ENCODE measurements at places on chromosomes 7 and 10.

DNA sequence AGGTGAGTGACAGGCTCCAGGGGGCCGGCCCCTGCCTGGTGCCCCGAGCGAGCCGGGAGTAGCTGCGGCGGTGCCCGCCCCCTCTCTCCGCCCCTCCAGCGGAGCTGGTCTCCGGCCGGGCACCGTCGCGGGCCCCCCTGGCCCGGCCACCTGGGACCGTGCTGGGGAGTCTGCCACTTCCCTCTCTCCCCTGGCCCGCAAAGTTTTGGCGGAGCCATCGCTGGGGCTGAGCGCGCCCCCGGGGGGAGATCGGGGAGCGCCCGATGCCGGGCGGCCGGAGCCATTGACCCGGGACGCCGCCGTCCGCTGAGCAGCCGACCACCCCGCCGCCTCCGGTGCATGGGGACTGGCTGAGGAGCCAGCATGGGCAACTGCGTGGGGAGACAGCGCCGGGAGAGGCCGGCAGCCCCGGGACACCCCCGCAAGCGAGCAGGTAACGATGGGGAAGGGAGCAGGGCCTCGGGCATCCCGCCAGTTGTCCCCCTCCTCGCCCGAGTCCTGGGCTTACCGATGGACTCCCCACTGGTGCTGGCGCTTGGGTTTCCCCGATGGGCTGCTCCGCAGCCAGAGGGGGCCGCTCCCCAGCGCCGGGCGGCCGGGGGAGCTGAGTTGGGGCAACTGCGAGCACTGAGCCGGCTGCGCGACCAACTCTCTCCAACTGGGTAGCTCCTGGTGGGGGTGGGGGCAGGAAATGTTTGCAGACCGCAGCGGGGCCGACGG, at the start of gene UBTD1:
Gene UBTD1 (plus strand): TSS at position 84 of the 720 bp plus-strand sequence. CDS start 280 bp downstream, at position 364.
- DNase-seq = peak; percentile 25

DNA sequence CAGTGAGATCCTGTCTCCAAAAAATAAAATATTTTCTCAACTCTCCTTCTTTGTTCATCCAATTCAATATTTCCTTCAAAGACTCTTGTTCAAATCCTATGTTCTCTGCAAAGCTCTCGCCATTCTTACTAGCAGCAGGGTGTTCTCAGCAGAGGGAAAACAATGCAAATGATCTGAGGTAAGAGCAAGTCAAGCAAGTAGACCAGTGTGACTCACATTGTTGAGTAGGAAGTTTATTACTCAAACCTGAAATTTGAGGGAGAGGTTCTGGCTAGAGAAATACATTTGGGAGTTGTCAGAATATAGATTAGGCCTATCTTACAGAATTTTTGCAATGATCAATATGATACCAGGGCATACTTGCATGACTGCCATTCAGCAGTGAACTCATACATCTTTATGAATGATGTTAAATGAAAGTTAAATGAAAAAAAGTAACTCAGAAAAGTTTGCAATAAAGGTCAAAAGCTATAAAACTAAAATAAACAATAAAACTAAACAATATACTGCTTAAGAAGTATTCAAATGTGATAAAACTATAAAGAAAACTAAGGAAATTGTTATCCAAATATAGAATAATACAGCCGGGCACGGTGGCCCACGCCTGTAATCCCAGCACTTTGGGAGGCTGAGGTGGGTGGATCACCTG, 5.8 kb downstream of the IDE start:
- peak; percentile 40 for DNase-seq

GRCh38 chr7:47295606-47296005, 286.3 kb downstream of the TNS3 start:
- no peak for DNase-seq

DNA sequence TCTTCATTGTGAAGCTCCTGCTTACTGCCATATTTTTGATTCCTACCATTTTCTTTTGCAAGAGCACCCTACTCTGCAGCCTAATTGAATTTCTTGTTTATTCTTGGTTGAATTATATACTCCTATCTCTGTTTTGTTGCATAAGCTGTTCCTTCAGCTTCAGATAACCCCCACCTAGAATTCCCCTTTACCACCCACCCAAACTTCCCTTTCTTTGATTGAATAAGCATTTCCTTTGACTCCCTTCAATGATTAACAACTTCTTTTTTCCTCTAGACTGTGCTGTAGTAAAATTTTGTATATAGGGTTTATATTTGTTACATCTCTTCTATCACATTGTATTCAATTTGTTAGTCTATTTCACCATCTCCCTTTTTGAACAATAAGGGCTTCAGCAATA, 168.1 kb downstream of the GPR37 start:
- DNase-seq = no peak

DNA sequence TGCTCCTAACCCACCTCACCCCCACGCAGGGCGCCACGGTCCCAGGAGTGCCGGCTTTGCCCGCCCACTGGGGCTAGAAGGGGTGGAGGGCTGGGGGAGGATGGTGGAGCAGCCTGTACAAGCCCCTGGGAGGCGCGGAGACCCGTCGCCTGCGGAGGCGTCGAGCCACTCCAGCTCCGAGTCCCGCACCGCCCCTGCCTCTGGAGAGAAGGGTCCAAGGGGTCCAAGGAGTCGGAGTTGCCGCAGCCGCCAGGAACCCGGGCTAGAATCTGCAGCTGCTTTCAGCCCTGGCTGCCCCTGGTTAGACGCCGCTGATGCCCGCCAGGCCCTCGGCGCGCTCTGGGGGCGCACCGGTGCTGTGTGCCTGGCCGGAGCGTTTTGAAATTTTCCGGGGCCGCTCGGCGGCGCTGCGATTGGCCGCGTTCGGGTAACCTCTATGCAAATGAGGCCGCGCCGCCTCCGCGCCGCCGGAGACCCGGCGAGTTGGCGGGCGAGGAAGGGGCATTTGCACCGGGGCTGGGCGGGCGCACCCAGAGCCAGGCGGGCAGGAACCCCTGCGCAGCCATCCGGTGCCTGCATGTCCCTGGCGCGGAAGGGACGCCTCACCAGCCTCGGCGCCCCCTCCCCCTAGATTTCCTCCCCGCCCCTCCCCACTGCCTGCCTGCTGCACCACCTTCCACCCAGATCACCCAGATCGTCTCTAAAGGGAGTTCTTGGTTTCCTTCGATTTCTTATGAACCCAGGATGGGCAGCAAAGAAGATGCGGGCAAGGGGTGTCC, at the start of gene HMX2:
Gene HMX2 (plus strand): TSS at position 502 of the 779 bp plus-strand sequence. CDS start 243 bp downstream, at position 745.
- DNase-seq = no peak

DNA sequence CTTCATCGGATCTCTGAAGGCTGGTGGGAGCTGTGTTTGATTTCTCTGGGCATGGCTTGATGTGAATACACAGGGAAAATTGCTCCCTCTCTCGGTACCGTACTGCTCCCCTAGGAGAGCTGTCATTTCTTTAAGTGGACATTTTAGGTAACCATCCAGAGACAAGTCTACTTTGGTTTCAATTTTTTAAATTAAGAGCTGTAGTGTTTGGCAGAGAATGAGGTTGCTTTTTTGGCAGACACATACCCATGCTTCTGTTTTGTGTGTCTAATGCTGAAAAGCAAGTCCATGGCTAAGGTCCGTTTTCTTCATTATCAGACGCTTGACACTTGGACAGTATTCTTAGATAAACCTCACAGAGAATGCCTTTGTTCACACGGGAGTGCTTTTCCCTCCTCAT, 61.3 kb upstream of the TRIL start:
- no peak for DNase-seq

GRCh38 chr7:157018997-157019608, 8.6 kb upstream of the MNX1 start:
- no peak for DNase-seq

DNA sequence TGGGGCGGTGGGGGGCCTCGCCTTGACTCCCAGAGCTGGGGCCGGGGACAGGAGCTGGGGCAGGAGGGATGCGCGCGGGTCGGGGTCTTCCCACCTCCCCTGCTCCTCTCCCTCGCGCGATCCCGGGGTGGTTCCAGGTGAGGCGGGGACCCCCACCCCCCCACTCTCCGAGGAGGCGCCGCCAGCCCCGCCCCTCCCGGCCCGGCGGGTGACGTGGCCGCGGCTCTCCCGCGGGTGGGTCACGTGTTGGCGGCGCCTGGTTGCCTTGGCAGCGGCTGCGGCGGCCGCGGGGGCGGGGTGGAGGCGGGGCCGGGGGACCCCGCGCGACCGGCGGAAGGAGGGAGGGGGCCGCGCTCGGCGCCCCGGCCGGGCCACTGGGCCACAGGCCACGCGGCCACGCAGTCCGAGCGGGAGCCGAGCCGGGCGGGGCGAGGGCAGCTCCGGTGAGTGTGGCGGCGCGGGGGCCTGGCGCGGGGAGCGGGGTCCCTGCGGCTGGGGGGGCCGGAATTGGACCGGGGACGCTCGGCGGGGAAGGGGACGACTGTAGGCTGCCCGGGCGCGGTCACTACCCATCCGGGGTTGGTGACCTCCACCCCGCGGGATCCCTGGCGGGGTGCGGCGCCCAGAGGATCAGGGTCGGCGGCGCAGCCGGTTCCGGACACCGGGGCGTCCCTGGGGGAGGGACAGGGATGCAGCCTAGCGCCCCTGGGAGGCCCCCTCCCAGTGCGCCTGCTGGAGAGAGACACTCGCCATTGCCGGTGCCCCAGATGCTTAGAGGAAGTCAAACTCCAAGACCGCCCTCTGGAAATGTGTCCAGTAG, at the start of gene ORAI2:
Gene ORAI2 (plus strand): TSS at position 357 of the 820 bp plus-strand sequence. CDS start 5,382 bp downstream, outside the sequence.
- DNase-seq = peak; percentile 51

- peak; percentile 83 for DNase-seq
Observed at GRCh38 chr10:30219971-30220751, 128.9 kb downstream of the MTPAP start.

Data from Caki2 (cell line).